Bronchial smooth muscle cell (primary cell): ENCODE measurements at places on chromosomes 16 and 17. TPM values are rescaled to one million over a fixed set of nuclear protein-coding genes. Genes with fewer than 3 reads are reported as not detected.

SEPTIN12 gene
- not detected in 2 replicates for total RNA-seq

SLFN14 gene
- not detected in 2 replicates for total RNA-seq

MYO15A gene
- total RNA-seq = 1.7 and 2.7 TPM in 2 replicates

CD300C gene
- total RNA-seq = not detected in 2 replicates

SYCE1L gene
- total RNA-seq = 0.17 and 0.32 TPM in 2 replicates

CES3 gene
- total RNA-seq = 0.17 and 0.95 TPM in 2 replicates

TPSD1 gene
- not detected in 2 replicates for total RNA-seq
